ENCODE measurements at places on chromosomes 3 and 15.

DNA sequence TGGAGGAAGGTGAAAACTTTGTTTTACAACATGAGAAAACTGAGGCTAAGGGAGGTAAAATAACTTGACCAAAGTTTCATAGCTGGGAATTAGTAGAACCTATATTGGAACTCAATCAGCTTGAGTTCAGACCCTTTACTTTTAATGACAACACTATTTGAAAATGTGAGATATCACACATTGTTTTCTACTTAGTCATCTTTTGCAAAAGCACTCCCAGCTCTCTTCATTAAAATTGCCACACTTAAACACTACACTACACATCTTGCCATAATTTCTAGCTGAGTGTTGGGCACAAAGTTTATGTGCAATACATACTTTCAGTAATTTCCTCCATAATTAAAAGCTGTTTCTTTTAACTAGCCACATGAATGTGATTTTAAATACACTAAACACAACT is 230.4 kb upstream of the DCBLD2 start:
- DNase-seq = no peak

GRCh38 chr15:38150794-38151193 is 101.8 kb upstream of the SPRED1 start:
- no peak for DNase-seq

DNA sequence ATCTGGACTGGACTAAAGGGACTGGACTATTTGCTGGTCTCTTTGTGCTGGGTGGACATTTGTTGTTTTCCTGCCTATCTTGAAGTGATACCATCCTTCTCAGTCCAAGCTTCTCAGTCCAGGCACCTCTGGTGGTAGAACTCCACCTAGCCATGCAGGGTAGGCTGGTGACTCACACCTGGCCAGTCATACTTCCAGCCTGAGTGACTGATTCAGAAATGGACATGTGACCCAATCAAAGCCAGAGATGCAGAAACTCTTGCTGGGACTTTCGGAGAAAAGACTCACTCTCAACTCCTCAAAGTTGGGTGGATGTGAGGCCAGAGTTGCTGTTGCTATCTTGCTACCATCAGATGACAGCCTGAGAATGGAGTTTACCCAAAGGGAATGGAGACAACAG is 5.6 kb upstream of the ASB14 start:
- no peak for DNase-seq

- no peak for DNase-seq
Measured at GRCh38 chr3:192917028-192917403, 640 bp downstream of the MB21D2 start.

DNA sequence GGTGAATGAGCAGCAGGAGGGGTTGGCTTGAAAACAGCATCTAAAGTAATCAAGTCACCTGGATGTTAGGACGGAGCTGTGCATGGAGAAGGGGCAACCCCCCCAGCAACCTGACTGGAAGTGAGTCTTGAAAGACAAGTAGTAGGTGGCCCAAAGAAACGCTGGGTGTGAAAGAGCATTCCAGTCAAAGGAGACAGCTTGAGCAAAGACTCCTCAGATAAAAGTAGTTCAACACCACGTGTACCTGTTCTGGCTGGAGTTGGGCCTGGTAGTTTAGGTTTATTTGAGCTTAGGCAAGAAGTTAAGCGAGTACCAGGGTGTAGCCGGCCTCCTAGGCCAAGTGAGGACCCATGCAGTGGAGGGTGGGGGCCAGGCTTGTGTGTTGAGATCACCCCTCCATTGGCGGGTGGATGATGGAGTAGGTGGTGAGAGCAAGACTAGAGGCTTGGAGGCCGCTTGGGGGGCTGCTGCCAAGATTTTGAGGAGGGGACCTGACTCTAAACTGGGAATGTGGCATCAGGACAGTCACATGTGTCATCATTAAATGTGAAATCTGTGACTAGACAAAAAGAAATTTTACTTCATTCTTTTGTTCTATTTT is 61.3 kb downstream of the ABHD2 start:
- no peak for DNase-seq

GRCh38 chr3:175851541-175851940 is 992.4 kb downstream of the NAALADL2 start:
- no peak for DNase-seq

- DNase-seq = no peak
Measured at GRCh38 chr15:90234096-90234988, at the start of gene GDPGP1. Gene GDPGP1, plus strand, starts transcription at chr15:90234209. Its CDS starts 6,700 bp downstream, at chr15:90240909.

- DNase-seq = no peak
Measured at GRCh38 chr15:70088455-70088854, 9.3 kb downstream of the TLE3 start.

DNA sequence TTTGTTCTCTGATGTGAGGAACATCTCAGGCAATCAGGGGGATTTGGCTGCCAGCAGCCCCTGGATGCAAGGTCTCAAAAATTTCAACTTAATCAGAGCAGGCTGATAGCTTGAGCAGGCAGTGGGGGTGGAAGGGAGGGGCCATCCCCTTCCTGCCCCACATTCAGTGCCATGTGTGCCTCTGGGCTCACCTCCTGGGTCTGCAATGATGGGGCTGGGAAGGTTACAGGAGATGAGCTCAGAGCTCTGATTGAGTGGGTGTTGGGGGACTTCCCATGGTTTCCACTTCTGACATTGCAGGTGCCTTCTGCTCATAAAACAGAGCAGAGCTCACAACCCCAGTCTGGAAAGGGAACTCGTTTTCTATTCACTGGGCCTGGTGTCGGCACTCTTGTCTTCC is 37.0 kb downstream of the PARP16 start:
- peak; percentile 67 for DNase-seq

DNA sequence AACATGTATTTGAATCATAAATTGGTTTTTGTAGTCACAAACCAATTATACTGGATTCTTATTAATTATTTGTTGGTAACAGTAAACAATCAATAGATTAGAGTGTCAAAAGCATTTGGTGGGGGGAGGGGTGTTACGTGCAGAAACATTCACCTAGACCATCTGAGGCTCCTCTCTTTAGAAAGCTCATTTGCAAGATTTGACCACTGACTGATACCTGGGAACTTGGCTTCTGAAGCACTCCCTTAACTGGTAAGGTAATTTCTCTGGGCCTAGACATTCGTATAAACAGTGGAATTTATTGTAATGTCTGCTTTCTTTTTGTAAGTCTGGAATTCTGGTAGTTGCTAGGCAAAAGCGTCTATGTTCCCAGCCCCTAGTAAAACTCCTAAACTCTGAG is 243.8 kb upstream of the GBE1 start:
- DNase-seq = no peak

- DNase-seq = no peak
Measured at GRCh38 chr15:65026756-65027155, 2.7 kb downstream of the MTFMT start.

DNA sequence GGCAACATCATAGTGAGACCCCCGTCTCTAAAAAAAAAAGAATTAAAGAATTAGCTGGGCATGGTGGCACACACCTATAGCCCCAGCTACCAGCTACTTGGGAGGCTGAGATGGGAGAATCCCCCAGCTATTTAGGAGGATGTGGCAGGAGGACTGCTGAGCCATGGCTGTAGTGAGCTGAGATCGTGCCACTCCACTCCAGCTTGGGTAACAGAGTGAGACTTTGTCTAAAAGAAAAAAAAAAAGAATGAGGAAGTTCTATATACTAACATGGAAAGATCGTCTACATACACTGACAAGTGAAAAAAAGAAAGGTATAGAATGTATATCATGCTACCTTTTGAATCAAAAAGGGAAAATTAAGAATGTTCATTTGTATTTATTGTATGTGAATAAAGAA is 83.9 kb upstream of the CDAN1 start:
- DNase-seq = no peak

- no peak for DNase-seq
Measured at GRCh38 chr3:115042351-115042750, 104.7 kb downstream of the ZBTB20 start.

DNA sequence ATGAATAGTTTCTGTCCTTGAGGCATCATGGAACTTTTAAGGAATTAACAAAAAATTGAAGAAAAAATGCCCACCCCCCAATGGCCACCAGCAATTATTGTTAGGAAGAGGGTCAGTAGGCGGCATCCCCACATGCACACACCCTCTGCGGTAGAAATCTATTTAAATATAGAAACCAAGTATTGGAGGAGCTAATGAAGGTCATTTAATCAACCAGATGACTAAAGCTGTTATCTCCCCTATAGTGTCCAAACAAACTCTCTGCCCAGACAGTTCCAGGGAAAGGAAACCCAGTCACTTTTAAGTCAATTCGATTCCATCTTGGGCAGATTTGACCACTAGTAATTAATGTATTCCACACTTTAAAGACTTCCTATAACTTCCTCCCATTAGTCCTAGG is 47.1 kb downstream of the DGKG start:
- no peak for DNase-seq

- no peak for DNase-seq
Measured at GRCh38 chr3:79040091-79040490, 727.7 kb downstream of the ROBO1 start.

DNA sequence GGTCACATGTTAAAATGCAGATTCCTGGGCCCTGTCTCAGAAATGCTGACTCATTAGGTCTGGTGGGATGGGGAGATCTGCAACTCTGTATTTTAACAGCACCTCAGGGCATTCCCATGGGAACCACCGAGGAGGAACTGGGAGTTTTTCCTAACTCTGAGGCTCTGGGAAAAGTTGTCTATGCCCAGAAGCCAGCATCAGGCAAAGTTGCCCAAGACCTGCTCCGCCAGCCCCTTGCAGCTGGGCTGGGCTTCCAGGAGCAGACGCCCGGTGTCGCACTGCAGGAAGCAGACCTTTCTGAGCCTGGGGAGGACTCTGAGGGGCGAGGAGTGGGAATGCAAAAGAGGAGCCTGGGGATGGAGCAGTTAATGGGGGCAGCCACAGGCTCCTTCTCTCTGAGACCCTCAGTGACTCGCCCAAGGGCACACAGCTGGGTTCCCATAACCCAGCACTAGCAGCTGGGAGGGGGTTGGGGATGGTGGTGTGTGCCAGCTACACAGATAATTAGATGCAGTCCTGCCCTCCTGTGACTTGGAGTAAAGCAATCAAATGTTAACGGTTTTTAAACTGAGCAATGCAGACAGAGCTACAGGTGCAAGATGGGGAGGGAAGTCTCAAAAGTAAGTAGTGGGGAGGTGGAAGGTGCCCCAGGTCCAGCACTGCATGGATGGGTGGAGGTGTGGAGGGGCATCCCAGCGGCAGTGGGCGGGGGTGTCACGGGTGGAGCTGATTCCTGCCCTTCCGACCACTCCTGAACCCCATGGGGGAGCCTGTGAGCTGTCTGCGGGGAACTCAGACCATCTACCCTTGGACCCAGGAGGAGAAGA is 100.4 kb downstream of the LSM3 start:
- DNase-seq = no peak

- no peak for DNase-seq
Measured at GRCh38 chr3:84980011-84980410, 21.2 kb downstream of the CADM2 start.

DNA sequence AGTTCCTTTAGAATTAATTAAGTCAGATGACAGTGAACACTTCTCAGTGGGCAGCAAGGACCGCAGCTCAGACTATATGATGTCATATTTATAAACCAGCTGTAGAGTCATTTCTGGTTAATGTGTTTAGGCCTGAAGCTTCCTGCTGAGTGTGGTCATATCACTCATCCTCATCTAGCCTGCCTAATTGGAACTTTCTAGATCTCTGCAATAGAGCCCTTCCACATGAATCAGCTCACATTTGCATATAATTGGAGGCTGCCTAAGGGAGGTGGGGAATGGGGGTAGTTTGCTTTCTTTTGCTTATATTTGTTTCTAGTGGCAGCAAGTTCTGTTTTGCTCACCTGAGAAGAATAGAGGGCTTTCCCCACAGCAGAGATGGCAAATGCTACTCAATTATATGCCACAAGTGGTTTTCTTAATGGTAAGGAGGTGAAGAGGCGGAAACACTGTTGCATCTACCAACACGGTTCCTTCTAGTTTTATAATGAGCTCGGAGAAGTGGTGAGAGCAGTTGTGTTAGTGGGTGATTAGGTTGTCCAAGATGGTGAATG is 148.1 kb downstream of the KLHL25 start:
- DNase-seq = peak; percentile 13

GRCh38 chr15:80514071-80514780 is 110.0 kb downstream of the ARNT2 start:
- no peak for DNase-seq

- no peak for DNase-seq
Measured at GRCh38 chr3:59690886-59691285, 641.1 kb upstream of the CFAP20DC start.

- DNase-seq = no peak
Measured at GRCh38 chr15:83063551-83063950, 3.5 kb downstream of the BTBD1 start.

GRCh38 chr3:38311476-38311875 is 29.4 kb downstream of the SLC22A14 start:
- no peak for DNase-seq

DNA sequence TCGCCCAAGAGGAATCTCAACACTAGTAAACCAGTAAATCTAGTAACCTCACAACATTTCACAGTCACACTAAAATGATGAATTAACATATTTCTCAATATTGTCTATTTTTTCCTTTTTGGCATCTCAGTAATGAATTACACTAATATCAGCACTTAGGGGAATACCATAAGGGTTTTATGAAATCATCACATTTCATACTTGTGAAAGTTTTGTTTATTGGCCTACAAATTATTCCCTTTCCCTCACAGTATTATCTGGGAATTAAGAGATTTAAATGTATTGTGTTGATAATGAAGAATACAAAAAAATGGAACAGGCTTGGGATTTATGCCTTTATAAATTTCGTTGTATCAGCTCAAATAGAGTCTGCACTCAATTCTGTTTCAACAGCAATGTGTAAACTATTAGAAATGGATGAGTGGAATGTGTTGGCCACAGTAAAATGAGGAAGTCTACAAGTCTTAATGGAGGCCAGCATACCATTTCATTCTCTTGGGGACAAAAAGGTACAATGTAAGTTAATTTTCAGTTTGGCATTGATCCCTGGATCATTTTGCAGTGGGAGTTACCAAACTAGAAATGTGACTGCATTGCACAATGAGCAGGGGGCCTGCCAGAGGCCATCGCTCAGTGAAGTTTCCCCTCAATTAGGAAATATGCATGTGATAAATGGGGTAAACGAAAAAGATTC is 195.4 kb downstream of the FMN1 start:
- DNase-seq = no peak

DNA sequence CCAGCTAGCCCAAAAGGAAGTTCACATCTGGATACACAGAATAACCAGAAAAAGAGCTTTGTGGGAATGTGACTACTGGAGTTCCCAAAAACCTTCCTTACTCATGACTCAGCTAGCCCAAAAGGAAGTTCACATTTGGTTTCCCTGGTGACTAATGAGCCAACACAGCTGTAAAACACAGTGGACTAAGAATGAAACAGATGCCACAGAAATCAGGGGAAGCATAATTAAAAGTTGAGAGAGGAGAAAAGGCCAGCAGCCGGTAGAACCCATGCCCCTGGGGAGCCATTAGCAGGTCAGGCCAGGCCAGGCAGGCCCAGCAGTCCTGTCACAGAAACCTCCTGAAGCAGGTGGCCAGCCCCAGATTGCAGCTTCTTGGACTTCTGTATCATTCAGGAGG is 130.3 kb downstream of the GHSR start:
- no peak for DNase-seq

GRCh38 chr15:72168131-72168807 is 29.3 kb downstream of the GRAMD2A start:
- no peak for DNase-seq

All from activated T-cell treated with anti-CD3 and anti-CD28 coated beads for 24 hours (primary cell).